CD4-positive, alpha-beta T cell treated with Interleukin-12 subunit alpha and Interleukin-12 subunit beta, for 1 hour (primary cell): ENCODE measurements at places on chromosomes 5 and 9.
A peak's percentile ranks its signal among the peaks of the same experiment; 100 is the strongest.

DNA sequence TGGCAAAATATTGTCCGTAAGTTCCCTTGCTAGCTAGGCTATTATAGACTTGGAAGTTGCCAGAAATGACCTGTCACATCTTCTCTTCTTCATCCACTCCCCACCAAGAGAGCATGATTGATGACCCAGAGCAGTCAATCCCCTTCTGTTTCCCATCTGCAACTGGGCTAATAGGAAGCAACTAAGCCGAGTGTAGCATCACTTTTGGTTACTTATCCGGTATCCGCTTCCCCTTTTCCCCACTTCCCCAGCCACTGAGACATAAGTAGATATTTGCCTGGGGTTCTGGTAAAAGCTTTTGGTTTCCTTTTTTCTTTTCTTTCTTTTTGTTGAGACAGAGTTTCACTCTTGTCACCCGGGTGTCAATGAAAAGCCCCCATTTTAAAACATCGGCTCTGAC is 29.4 kb upstream of the LIFR start:
- no peak for DNase-seq

- no peak for DNase-seq
Measured at GRCh38 chr5:6407558-6408259, 29.4 kb upstream of the MED10 start.

DNA sequence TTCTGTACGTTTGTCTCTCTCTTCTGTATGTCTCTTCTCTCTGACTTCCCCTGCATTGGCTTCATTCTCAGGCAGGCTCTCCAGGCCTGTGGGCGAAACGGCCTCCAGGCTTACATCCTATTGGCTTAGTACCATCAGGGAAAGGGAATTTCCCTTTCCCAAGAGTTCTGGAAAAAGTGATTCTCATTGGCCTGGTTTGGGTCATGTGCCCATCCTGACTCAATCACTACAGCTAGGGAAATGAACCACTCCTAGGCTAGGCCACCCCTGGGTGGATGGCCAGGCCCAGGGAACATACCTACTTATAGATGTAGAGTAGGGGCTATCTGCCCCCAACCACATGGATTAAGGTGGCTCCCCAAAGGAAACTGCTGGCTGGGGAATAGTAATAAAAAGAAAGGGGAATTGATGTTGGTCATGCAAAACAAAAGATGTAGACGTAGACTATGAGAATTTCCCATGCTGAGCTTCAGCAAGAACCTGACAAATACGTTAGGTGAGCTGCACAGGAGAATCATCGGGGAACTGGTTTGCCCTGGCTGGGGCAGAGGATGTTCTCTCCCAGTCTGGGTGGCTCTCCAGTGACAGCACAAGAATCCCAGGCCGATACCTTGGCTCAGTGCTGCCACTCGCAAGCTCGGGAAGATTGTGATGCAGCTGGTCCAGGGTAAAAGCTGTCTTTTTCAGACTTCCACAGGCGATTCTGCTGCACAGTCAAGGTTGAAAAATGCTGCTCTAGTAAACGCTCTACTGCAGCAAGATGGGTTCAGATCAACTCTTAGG is 3.7 kb upstream of the EGR1 start:
- DNase-seq: no peak

- no peak for DNase-seq
Measured at GRCh38 chr5:154394307-154394706, 51.5 kb upstream of the SAP30L start.

GRCh38 chr5:20833081-20833627 is 845.2 kb upstream of the CDH18 start:
- DNase-seq: no peak

- DNase-seq: no peak
Measured at GRCh38 chr5:124718380-124718789, 28.1 kb downstream of the ZNF608 start.

DNA sequence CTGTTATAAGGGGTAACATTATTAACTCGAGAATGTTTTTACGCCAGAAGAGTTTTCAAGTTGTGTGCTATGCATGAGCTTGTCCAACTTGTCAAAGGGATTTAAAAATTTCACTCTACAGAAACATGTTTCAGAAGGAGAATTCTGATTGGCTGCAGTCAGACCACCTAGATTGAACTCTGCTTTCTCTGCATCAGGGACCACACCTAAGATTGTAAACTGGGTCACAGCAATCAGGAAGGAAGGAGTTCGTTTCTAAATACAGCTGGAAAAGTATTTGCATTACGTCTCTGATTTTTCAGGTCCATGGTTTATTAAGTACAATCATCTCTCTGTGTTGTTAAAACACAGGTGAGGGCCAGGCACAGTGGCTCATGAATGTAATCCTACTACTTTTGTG is 5.8 kb downstream of the GLRX start:
- DNase-seq: no peak

DNA sequence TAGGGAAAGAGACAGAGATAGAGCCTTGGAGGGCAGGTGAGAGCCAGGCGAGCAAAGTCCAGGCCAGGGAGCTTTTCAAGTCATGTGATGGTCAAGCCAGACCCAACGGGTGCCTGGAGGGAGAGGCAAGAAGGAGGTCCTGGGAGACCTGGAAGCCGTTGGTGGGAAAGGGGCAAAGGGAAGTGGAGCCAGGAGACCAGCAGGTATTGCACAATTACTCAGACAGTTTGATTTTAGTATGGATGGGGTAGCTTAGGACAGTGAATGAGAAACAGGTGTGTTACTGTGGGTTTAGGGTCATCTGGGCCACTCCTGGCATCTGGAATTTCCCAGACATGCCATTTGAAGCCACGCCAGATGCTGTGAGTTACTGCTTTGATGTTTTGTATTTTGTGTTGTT is 5.1 kb downstream of the SECISBP2 start:
- no peak for DNase-seq

GRCh38 chr9:71604197-71605063 is 163.9 kb downstream of the CEMIP2 start:
- DNase-seq: peak; percentile 81

- DNase-seq: no peak
Measured at GRCh38 chr9:82495884-82496777, 507.6 kb downstream of the SPATA31D1 start.

DNA sequence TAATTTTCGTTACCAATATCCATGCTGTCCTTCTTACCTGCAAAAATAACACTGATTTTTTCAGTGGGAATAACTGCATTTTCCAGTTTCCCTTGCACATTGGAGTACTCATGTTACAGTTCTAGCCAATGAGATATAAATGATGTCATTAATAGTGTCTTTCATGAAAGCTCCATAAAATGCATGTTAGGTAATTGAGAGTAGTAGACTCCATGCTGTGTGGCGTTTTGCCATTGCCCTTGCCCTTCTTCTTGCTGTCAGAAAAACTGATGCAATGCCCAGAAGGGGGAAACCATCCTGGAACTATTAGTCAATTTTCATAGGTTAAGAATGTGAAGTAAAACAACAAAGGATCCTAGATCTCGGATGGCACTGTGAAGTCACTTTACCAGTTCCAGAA is 1765.3 kb downstream of the EFNA5 start:
- no peak for DNase-seq
